ENCODE measurements at places on chromosomes 2 and 18.

DNA sequence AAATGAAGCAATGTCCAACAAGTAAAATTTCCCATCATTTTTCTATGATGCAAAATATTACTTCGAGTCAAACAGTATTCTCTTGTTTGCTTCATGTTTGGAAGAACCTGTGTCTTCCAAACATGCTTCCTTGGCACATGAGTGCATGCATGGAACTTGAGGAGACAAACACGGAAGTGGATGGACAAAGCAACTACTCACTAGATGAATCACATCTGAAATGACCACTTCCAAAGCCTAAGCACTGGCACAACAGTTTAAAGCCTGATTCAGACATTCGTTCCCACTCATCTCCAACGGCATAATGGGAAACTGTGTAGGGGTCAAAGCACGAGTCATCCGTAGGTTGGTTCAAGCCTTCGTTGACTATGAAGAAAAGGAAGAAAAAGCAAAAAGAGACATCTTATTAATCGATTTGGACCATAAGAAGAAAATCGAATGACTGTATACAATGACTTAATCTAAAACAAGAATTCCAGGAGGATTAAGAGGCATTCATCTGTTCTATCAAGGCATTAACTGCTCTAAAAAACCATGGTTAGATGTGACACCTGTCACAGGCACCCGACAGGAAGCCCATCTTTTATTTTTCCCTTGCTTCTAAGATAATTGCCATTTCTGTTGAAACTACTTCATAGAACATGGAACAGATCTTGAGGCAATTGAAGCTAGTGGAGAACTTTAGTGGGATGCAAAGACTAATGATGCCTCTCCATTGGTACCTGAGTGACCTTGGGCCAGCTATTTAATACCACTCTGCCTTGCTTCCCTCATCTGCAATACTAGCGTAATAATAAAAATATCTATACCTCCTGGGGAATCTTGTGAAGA lies 56.0 kb downstream of the ATIC start:
- no peak for DNase-seq

GRCh38 chr2:46328291-46328690 lies 31.1 kb downstream of the EPAS1 start:
- DNase-seq = no peak

DNA sequence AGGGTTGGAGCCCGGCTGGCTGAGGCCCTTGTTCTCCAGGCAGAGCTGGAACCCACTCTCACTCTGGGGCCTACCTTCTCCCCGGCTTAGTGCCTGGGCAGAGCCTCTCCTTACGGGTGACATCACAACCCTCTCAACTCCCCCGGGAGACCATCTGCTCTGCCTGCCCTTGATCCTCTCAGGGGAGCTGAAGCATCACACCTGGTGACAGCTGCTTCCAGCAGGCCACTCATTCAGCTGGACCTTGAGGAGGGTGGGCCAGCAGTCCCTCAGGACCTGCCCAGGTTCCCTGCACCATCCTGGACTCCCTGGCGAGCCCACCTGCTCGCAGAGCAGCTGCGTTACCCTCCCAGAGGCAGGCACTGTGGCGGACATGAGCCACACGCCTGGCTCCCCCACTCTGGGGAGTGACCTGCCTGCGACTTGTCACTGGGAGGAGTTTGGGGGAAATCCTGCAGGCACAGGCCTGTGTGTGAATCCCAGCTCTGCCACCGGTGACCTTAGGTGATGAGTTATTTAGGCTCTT lies 13.1 kb downstream of the HS6ST1 start:
- no peak for DNase-seq

GRCh38 chr2:10417551-10418335 lies 30.4 kb downstream of the ODC1 start:
- no peak for DNase-seq

GRCh38 chr2:102044967-102045489 lies 53.3 kb downstream of the IL1R2 start:
- no peak for DNase-seq

GRCh38 chr18:66124394-66124793 lies 373.6 kb downstream of the CDH7 start:
- no peak for DNase-seq

- DNase-seq = no peak
Observed at GRCh38 chr18:8252371-8252770, 356.9 kb upstream of the RAB12 start.

All from stimulated activated CD8-positive, alpha-beta memory T cell treated with anti-CD3 and anti-CD28 coated beads, Interleukin-4, amount 100 ng/mL, for 1 hour (primary cell).